ENCODE measurements at places on chromosomes 12 and 14.

DNA sequence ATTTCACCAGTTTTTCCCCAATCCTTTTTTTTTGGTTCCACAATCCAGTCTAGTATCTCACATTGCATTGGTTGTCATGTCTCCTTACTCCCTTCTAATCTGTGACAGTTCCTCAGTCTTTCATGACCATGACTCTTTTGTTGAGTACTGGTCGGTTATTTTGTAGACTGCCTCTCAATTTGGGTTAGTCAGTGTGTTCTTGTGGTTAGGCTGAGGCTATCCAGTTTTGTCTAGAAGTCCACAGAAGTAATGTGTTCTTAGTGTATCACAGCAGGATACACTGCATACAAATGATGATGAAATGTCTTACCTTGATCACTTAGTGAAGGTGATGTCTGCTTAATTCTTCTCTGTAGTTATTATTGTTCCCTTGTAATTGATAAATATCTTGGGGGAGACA is 24.8 kb downstream of the PELI2 start:
- DNase-seq = no peak

DNA sequence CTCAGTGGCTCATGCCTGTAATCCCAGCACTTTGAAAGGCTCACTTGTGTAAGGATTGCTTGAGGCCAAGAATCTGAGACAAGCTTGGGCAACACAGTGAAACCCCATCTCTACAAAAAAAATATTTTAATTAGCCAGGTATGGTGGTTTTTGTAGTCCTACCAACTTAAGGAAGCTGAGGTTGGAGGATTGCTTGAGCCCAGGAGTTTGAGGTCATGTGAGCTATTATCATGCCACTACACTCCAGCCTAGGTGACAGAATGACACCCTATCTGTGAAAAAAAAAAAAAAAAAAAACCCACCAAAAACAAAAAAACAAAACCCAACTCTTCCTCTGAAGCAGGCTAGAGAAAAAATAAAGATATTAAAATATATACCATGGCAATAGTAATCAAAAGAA is 41.2 kb downstream of the TMEM116 start:
- no peak for DNase-seq

GRCh38 chr12:129871991-129872972 is 31.5 kb downstream of the TMEM132D start:
- no peak for DNase-seq

- DNase-seq = no peak
Measured at GRCh38 chr14:90677484-90678050, 138.7 kb downstream of the TTC7B start.

DNA sequence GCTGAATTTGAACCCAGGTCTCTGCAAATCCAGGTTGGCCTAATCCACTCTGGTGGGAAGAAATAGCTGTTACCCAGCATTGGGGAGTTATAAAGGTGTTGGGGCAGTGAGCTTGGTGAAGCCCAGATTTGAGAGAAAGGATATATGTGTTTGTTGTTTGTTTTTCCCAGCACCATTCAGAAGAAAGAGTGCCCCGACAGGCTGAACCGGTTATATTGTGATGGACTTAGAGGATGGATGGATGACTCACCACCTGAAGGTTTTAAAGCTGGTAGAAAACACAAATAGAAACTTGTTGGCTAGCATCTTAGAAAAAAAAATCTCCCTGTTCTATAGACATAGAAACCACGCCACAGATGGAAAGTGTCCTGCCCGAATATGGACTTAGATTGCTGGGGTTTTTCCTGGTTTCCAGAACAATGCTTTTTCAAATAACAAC is 404.6 kb downstream of the MED13L start:
- DNase-seq = no peak

DNA sequence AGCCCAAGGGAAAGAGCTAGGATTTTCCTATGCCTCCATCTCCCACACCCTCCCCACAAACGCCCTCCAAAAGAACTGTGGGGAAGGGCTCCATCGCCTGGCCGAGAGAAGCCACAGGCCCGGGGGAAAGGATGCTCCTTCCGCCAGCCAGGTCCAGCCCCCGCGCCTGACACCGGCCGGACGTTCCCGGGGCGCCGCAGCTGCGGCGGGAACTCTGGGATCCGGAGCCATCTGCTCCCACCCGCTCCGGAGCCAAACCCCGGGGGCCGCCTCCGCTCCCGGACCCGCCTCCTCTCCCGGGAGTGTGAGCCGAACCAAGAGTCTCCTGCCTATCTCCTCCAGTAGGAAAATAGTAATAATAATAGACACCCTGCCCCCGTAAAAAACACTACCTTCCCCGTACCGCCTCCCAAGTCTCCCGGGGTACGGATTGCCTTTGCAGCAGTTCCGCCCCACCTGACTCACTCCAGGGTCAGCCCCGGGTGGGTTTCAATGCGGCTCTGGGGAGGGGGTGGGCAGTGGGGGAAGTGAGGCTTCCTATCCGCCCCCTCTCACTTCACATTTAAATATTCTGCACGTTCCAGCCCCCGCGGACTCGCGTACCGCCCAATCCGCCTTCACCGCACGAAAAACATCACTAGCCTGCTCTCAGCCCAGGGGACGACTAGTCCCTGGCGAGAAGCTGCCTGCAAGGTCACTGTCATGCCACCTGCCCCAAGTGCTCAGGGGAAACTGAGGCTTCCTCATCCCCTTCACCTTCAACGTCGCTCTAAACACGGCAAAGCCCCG is 2.4 kb downstream of the AGAP2 start:
- no peak for DNase-seq

- DNase-seq = no peak
Measured at GRCh38 chr12:115437061-115437567, 753.1 kb upstream of the TBX3 start.

DNA sequence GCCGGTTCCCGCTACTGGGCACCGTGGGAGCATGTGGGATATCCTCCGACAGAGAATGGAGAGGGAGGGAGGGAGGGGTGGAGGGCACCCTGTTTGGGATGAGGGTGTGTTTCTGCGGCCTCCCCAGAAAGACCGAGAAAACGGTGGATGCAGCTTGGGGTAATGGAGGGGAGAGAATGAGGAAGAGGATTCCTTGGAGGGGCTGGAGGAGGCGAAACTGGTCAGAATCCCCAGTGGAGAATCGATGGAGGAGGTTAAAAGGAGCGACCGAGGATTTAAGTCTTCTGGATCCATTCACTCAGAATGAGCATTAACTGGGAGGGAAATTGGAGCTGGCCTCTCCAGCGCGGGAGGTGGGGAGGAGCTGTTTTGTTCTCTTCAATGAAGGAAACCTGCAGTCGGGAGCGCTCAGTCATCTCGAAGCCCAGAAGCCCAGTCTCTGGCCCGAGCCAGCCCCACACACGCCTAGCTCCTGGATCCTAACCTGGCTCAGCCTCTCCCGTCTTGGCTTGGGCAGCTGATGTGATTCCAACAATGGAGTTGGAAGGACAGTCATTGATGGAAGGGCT is 581 bp downstream of the ARG2 start:
- DNase-seq = no peak

DNA sequence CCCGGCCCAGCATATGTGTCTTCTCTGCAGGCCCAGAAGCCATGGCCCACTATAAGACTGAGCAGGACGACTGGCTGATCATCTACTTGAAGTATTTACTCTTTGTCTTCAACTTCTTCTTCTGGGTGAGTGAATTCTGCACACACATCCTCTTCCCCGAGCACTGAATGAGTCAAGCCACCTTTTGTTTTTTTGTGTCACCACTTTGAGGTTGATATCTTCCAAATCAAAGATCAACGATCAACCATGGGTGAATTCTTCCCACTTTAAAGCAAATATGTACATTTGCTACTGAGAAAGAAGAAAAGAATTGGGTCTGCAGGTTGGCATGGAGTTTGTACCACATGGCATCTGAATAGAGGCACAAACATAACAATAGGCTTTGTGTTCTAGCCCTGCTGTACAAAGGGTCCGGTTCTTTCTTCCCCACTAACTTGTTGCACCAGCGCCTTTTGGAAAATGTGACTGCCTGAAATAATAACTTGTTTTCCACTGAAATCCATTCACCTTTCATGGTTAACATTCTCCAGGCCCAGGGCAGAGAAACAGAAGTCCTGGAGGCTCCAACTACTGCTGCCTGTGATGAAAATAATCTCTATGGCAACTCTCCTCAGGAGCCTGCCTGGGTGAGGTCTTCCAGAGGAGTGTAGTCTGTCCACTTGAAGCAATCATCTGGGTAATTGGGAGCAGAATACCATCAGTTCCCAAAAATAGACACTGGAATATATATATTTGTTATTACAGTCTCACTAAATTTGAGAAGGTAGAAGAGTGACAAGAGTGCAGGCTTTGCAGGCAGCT is 27.6 kb downstream of the TSPAN11 start:
- DNase-seq = no peak

DNA sequence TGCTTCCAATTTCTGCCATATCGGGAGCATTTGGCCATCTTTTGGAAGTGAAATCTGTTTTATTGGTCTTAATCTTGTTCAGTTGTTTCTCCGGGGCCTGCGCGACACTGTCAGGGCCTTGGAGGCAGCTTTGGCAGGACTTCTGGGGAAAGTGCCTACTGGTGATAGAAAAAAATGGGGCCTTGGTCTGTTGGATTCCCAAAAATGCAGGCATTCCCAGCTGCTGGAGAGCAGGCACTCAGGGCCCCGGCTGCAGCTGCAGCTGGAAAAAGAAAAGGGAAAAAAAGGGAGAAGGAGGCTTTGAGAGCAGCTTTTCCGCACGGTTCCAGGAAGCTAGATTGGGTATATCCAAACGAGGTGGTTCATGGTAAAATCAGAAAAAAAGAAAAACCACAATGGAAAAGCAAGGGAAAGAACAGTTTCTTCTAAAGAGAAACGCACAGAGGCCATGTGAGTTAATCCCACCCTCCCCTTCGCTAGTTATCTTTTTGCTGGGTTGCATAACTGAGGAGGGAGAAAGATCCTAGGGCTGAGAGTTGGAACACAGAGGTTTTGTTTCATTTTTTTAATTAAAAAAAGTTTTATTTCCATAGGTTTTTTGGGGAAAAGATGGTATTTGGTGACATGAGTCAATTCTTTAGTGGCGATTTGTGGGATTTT is 134.7 kb upstream of the RFLNA start:
- no peak for DNase-seq

GRCh38 chr12:41465526-41465925 is 277.4 kb downstream of the PDZRN4 start:
- no peak for DNase-seq

- DNase-seq = no peak
Measured at GRCh38 chr14:72615451-72616121, 278.3 kb downstream of the DPF3 start.

DNA sequence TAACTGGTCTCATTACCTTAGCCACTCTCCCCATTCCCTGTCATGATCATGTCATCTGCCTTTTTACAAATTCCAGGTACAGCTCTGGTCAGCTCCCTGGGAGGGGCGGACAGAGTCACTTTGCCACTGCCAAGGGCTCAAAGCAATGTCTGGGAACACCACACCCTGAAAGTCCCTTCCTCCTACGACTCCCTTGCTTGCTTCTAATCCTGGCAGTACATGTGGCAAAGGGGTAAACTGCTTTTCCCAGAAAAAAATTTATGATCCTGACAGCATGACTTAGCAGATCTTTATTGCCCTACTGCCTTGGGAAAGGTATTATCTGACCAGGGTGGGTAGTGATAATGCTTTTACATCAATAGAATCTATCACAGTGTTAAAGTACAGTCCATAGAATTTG is 376.0 kb upstream of the PDE3A start:
- no peak for DNase-seq

- no peak for DNase-seq
Measured at GRCh38 chr14:23569443-23570151, 2.0 kb upstream of the AP1G2 start.

GRCh38 chr14:55539975-55540374 is 40.0 kb upstream of the KTN1 start:
- DNase-seq = no peak

GRCh38 chr14:33370426-33370825 is 431.7 kb downstream of the NPAS3 start:
- no peak for DNase-seq

- peak; percentile 74 for DNase-seq
Measured at GRCh38 chr12:121712461-121713256, at the start of gene TMEM120B. Gene TMEM120B (plus strand): TSS chr12:121712752. CDS start chr12:121712896, 144 bp downstream.

DNA sequence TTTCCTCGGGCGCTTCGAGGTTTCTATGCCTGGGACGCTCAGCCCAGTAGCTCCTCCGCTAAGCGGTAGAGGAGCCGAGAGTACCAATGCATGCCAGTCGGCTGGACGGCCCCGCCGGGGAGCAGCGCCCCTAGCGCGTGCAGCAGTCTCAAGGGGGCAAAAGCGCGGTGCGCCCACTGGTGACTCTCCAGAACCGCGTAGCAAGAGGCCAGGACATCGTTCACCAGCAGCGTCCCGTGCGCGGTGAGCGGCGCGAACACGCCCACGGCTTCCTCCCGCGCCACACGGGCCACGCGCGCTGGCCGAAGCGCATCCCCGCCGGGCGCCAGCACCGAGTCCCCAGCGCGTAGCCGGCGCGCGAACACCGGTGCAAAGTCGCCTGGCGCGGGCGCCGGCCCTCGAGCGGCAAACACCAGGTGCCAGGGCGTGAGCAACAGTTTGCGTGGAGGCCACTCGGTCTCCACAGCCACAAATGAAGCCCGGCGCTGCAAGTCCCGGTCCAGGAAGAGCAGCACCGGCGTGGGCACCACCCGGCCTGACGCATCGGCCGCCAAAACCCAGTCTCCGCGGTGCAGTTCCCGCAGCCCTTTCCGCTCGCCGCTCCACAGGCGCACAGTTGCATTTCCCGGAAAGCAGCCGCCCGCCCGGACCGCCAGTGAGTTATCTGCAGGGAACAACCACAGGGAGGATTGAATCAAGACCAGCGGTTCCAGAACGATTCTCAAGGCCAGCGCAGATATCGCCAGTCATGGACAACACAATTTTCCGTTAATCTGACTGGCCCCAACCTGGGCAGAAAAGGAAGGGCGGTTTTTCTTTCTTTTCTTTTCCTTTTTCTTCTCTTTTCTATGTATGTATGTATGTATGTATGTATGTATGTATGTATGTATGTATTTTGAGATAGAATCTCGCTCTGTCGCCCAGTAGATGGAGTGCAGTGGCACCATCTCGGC is 4.5 kb downstream of the DHH start:
- DNase-seq = no peak

GRCh38 chr14:31071151-31071550 is 45.0 kb upstream of the STRN3 start:
- DNase-seq = no peak

DNA sequence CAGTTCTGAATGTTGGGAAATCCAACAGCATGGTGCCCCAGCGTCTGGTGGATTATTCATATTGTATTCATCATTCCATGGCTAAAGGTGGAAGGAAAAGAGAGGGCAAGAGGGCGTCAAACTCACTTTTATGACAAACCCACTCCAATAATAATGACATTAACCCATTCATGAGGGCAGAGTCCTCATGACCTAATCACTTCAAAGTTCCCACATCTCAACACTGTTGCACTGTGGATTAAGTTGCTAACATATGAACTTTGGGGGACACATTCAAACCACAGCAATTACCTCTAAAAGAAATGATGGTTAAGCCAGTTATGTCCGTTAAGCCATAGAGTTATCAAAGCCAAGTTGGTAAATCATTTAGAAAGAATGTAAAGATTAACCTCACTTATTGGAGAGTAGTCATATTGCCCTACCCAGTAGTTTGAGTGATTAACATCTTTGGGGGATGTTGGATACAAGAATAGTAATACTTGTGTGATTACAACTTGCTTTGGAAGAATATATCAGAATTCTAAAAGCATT is 212.4 kb upstream of the FLRT2 start:
- DNase-seq = no peak
